ENCODE measurements at places on chromosomes 16 and 17.

DNA sequence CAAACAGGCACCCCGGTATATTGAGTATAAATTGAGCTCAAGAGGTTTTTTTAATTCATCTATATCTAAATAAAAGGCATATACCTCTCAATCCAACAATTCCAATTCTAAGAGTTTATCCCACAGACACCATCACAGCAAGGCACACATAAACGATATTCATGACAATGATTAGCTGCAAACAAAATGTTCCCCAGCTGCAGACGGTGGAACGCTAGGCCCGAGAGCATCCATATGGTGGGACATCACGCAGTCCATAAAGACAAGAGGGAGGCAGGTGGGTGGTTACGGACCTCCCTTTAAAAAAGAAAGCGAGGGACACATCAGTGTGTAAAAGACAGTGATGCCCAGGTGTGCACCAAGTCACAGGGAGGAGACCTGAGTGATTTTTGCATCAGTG, 28.1 kb downstream of the MEAK7 start:
- no peak for DNase-seq

GRCh38 chr17:77285594-77286390, 145.0 kb downstream of the SEC14L1 start:
- peak; percentile 98 for DNase-seq

- peak; percentile 68 for DNase-seq
These were observed 193.2 kb downstream of the RAB11FIP4 start for GRCh38 chr17:31584438-31585279.

DNA sequence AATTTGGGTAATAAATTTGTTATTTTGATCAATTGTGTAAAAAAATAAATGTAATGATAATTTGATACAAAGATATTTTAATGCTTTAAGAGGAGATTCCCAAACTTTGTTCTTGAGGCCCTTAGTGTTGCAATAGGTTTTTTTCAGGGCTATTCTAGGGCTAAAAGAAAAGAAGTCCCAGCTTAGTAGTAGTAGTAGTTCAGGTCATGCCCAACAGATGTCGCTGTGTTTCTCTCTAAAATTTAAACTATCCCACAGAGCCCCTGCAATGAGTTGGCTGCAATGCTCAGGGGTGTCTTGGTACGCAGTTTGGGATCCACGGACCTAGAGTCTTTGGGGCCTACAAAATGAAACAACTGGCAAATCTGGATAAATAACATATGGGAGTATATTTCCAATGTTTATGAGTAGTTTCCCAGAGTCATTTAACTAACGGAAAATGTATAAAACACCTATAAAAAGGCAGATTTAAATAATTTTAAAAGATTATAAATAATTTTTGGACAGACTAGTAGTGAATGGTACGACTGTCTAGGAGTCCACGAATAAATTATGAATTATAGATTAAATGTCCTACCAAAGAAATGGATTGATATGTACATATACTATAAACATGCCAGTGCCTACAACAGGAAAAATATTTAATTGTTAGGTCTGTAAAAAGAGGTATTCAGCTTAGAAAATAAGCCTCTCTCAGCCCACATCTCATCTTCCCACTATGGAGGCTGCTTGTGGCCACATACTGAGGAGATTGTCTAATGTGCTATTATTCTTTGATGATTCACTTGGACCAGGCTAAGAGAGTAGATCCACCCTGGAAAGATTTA, 228.5 kb upstream of the PMFBP1 start:
- peak; percentile 61 for DNase-seq

DNA sequence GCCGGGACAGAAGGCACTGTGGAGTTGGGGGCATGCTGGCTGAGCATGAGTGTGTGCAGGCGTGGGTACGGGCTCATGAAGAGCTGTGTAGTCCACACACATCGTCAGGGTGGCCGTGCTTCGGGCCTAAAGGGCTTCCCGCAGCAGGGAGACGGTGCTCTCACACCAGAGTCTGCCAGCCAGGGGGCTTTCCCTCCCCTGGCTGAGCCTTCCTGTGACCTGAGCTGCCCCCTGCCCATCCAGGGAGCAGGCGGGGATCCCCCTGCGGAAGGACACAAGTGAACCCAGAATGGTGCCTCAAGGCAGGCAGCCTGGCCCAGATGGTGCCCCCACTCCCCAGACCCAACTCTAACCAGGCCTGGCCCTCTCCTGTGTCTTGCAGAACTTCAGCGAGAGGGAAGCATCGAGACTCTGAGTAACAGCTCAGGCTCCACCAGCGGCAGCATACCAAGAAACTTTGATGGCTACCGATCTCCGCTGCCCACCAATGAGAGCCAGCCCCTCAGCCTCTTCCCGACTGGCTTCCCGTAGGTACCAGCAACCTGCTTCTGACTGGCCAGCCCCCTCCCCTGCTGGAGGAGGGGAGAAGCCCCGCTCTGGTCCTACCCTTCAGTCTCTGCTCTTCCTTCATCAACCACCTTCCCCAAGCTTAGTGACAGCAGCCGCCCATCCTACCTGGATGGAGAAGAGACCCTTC, 7.9 kb upstream of the TBX2 start:
- DNase-seq, result no peak

GRCh38 chr17:77810536-77810935, 148.0 kb upstream of the TNRC6C start:
- DNase-seq, result no peak

DNA sequence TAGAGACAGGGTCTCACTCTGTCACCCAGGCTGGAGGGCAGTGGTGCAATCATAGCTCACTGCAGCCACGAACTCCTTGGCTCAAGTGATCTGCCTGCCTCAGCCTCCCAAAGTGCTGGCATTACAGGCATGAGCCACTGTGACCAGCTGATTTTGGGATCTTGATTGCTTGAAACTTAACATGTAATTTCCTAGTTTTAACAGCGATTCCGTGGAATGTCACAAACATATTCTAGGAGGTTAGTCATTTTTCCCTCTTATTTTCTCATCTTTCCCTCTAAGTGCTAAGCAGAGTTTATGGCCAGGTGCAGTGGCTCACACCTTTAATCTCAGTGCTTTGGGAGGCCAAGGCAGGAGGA, 123.4 kb upstream of the CACNG3 start:
- no peak for DNase-seq

DNA sequence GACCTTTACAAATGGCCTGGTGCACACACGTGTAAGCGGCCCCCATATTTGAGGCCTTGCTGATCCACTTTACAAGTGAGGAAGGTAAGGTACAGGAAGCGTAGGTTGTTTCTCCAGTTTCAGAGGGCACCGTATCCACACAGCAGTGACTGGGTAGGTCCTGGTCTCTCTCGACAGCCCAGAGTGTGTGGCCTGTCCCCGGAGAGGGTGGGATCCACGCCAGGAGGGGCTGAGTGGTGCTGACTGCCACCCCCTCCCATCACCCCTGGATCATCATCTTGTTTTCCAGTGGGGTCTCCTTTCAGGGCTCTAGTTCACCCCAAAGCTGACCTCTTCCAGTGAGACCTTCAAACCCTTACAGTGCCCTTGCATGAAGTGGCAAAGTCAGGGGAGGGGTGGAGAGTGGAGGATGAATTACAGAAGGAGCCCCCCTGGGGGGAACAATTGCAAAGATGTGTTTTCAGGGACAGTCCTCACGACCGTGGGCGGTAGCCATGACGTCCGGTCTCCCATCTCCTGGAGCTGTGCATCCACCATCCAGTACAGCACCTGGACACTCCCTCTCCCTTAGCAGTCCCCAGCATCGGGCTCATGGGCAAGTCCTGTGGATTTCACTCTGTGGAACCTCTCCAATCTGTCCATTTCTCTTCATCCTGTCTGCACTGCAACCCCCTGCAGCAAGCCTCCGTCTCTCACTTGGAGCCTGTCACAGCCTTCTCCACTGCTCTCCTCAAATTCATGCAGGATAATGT, 4.5 kb upstream of the BANP start:
- no peak for DNase-seq

DNA sequence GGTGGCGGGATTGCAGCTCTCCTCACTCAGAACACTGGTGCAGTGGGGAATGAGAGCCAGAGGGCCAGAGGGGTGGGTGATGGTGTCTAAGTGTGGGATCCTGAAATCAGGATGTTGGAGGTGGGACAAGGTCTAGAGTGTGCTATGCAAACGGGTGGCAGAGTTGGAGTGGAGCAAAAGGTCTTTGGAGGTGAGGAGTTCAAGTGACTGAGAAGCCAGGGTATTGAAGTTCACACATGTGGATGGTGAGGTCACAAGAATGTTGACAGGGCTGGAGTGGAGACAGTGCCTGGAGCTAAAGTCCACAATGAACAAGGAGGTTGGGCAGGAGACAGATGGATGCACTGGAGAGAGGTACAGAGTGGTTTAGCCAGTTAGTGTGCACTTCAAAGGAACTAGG, 38.3 kb upstream of the MAP3K14 start:
- DNase-seq, result no peak

GRCh38 chr16:81497690-81498089, 53.1 kb downstream of the CMIP start:
- DNase-seq, result peak; percentile 89

GRCh38 chr16:14148569-14148968, 77.5 kb downstream of the MRTFB start:
- DNase-seq, result no peak

- DNase-seq, result no peak
These were observed 19.4 kb downstream of the CMTM4 start for GRCh38 chr16:66677179-66677578.

GRCh38 chr16:5001571-5001970, 32.2 kb downstream of the NAGPA start:
- DNase-seq, result peak; percentile 11

DNA sequence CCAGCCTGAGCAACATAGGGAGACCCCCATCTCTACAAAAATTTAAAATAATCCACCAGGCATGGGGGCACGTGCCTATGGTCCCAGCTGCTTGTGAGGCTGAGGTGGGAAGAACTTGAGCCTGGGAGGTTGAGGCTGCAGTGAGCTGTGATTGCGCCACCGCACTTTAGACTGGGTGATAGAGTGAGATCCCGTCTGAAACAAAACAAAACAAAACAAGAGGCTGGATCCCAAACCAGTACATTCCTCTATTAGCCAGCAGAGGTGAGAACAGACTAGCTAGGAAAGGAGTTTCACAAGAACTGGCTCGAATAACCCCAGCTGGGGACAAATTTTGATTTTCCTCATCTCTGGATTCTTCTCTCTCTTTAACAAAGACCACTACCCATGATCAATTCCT, 366.7 kb upstream of the ZFHX3 start:
- DNase-seq, result no peak

GRCh38 chr17:69854225-69854780, 220.7 kb upstream of the KCNJ16 start:
- no peak for DNase-seq

DNA sequence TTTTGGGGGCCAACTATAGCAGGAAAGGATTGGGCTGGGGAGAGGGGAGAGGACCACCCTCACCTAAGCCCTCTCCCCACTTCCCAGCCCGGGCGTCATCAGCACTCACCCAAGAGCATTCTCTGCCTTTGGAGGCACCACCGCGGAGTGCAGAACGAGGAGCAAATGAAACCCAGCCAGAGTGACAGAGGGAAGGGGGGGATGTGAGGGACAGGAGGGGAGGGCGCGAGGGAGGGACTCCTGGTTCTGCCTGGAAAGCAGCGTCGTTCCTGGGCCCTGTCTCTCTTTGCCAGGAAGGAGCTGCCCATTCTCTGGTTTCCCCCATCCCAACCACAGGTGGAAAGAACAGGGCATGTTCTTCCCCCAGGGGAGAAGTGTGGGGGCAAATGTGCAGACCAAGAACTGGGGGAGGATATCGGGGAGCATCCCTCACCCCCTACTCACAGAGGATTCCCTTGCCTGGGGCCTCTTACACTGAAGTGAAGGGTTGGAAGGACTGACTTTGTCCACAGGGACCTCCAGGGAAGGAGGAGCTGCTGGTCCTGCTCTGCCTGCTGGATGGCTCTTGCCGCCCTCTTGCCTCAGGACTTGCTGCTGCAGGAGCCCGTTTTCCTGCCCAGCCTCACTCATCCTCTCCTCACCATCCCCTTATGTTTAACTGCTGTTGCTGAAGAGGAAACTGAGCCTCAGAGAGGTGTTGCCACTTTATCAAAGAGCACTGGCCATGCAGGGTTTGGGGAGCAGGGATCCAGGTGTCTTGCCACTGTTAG, 3.5 kb upstream of the C17orf113 start:
- DNase-seq, result no peak

GRCh38 chr16:1311738-1312466, 2.5 kb downstream of the UBE2I start:
- DNase-seq, result peak; percentile 56

- peak; percentile 71 for DNase-seq
These were observed 42.1 kb upstream of the BHLHA9 start for GRCh38 chr17:1227917-1228780.

- no peak for DNase-seq
These were observed 809.5 kb upstream of the GOT2 start for GRCh38 chr16:59543641-59544040.

GRCh38 chr17:56785405-56785804, 48.3 kb downstream of the C17orf67 start:
- no peak for DNase-seq

- no peak for DNase-seq
These were observed 948.7 kb downstream of the KCNJ2 start for GRCh38 chr17:71118039-71118438.

DNA sequence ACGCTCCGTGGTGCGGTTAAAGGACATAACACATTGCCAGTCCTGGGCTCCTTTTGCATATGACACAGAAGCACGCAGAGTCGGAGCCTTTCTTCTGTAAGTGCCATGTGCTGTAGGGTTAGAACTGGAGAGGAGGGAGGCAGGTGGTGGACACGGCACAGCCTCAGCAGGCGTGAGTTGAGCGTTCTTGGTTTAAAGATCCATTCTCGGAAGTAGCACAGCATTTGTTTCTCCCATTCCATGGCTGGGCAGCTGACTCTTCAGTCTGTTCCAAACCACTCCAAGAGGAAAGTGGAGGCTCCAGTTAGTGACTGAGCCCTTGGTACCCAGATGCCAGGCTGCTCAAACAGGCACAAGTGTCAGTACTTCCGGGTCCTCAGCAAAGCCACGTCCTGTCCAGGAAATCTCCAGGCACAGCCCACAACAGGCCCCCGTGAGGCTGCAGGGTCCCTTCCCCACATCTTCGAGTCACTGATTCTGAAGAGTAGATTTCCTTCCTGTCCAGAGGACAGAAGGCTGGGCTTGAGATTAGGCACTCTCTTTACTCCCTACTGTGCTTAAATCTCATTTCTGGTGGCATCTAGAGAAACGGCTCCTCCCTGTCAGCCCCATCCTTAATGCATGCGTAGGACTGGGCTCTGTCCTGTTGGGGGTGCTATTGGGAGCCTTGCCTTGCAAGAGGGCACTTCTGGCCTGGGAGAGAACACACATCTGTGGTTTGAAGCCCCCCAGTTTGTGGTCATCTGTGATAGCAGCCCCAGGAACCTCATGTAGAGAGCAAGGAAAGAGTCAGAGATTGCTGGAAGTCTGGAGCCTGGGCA, 39.6 kb upstream of the NAT9 start:
- DNase-seq, result no peak

- DNase-seq, result no peak
These were observed 2.8 kb upstream of the ABCA8 start for GRCh38 chr17:68957944-68958343.

All from inflammatory macrophage treated with lipopolysaccharide for 4 hours (primary cell).